ENCODE measurements at places on chromosomes 12 and 14.

- no peak for DNase-seq
These were observed 2.3 kb downstream of the ETV6 start for GRCh38 chr12:11651785-11652184.

DNA sequence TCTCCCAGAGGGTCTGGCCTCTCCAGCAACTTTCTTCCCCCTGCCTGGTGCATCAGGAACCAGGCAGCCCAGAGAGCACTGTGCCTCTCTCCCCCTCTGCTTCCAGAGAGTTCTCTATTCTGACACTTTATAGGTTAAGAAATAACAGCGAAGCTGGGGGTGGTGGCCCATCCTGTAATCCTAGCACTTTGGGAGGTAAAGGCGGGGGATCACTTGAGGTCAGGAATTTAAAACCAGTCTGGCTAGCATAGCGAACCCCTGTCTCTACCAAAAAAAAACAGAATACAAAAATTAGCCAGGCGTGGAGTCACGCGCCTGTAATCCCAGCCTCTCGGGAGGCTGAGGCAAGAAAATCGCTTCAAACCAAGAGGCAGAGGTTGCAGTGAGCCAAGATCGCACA lies 58.3 kb downstream of the ESRRB start:
- no peak for DNase-seq

GRCh38 chr12:125145196-125145595 lies 80.0 kb downstream of the AACS start:
- no peak for DNase-seq

GRCh38 chr12:26195250-26195640 lies at the start of gene SSPN:
SSPN (plus strand) TSS chr12:26195573; CDS start chr12:26195673, 100 bp downstream.
- DNase-seq, result no peak

- no peak for DNase-seq
These were observed 264.2 kb downstream of the ADAMTS20 start for GRCh38 chr12:43287706-43288383.

DNA sequence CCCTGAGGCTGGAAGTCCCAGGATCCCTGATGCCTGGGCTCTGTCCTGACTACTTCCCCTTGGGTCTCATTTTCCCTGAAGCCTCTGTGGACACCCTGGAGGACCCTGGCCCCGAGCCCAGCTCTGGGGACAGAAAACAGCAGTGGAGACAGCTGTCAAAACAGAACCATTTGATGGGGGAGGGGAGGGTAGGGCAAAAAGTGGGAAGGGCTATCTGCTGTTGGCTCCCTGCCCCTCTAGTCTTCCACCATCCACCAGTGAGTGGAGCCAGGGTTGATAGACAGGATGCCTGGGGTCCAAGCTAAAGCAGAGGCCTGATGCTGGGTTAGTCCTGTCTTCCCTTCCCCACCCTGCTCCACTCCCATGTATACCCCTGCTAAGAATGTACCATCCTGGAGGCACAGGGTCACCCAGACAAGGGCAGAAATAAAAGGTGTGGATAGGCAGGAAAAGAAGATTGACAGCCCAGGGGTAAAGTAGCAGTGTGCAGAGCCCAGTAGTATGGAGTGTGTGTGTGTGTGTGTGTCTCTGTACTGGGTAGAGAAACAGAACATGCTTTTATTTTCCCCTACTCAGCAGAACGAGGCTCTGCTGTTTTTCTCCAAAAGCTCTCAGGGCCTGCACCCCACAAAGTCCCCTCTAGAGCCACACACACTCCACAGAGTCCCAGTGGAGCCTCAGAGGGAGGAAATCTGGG lies 9.8 kb downstream of the ZNF385A start:
- DNase-seq, result no peak

GRCh38 chr14:61461808-61462275 lies 140.5 kb downstream of the PRKCH start:
- peak; percentile 51 for DNase-seq

DNA sequence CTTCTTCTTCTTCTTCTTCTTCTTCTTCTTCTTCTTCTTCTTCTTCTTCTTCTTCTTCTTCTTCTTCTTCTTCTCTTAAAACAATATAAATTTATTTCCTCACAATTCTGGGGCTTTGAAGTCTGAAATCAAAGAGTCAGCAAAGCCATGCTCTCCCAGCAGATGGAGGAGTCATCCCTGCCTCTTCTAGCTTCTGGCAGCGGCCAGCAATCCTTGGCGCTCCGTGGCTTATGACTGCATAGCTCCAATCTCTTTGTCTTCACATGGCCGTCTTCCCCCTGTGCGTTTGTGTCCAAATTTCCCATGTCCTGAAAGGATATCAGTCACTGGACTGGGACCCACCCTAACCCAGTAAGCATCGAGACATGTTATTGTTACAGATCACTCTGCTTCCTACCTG lies 22.9 kb downstream of the KCNA1 start:
- DNase-seq, result no peak

DNA sequence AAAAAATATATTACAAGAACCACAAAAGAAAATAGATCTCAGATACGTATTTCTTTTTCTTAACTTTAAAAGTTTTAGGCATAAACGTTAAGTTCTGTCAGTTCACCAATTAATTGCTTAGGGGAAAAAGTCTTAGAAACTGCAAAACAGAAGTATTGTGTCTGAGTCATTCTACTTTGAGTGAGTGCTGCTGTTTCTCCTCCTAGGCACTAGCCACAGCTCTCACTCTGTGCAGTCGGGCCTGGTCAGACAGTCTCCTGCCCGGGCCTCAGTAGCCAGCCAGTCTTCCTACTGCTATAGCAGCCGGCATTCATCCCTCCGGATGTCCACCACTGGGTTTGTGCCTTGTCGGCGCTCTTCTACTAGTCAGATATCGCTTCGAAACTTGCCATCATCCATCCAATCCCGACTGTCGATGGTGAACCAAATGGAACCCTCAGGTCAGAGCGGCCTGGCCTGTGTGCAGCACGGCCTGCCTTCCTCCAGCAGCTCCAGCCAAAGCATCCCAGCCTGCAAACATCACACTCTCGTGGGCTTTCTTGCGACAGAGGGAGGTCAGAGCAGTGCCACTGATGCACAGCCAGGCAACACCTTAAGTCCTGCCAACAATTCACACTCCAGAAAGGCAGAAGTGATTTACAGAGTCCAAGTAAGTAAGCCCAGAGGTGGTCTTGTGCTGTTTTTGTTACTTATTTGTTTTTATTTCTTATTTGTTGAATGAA lies 201.3 kb downstream of the PCNX1 start:
- DNase-seq, result no peak

- no peak for DNase-seq
These were observed 77.1 kb downstream of the B4GALNT3 start for GRCh38 chr12:536751-537245.

DNA sequence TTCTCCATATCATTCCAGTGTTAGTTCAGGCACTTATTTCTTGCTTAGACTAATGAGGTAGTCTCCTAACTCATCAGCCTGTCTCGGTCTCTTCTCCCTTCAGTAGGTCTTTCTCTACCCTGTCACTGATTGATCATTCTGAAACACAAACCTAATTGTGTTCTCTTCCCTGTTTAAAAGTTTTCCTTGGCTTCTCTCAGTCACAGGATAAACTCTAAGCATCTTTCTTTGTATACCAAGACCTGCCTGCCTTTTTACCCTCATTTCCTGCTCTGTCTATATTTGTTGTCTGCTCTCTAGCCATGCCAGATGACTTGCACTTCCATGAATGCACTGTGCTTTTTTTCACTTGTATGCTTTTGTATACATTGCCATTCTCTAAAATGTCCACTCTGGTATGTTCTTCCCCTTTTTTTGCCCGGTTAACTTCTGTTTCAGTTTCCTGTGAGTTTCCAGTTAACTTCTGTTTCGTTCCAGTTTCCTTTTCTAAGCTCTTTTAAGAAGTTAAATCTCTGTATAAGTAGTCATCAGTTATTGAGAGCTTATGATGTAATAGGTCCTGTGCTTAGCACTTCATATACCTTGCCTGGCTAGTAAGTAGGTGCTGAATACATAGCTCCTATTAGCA lies 12.8 kb downstream of the DIP2B start:
- no peak for DNase-seq

DNA sequence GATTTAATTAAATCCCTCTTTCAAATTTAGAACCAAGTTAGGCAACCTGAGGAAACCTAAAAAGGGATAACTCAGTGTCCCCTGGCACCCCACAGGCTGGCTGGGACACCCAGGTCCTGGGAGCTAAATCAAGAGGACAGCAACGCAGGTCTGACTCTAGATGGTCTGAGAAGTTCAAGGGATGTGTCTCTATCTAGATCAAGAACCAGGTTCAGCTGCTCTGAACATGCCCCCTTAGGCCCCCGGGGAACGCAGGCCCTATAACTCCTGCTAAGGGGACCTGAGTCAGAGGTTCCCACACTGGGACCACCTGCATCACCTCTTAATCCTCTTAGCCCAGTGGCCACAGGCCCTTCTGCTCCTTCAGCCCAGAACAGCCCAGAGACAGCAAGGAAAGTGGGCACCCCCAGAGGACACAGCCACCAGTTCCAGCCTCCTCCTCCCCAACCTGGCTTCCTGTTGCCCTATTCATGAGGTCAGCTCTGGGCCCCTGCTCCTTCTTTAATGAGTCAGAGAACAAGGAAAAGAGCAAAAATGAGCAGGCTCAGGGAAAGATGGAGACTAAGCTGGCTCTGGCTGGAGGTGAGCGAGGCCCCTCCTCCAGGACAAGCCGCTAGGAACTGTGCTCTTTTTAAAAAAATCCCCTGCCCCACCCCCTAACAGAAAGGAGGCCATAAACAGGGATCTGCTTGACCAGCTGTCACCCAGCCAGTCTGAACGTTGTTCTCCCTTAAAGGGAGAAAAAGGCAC lies 10.8 kb downstream of the PITPNM2 start:
- DNase-seq, result no peak

GRCh38 chr12:23621900-23622299 lies 327.6 kb downstream of the SOX5 start:
- DNase-seq, result no peak

DNA sequence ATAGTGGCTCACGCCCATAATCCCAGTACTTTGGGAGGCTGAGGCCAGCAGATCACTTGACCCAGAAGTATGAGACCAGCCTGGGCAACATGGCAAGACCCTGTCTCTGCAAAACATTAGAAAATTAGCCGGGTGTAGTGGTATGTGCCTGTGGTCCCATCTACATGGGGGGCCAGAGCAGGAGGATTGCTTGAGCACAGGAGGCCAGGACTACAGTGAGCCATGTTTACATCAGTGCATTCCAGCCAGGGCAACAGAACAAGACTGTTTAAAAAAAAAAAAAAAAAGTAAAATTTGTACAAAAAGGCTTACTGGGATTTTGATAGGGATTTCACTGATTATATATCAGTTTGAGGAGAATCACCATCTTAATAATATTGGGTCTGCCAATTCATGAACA lies 7.8 kb downstream of the HCFC2 start:
- DNase-seq, result no peak

DNA sequence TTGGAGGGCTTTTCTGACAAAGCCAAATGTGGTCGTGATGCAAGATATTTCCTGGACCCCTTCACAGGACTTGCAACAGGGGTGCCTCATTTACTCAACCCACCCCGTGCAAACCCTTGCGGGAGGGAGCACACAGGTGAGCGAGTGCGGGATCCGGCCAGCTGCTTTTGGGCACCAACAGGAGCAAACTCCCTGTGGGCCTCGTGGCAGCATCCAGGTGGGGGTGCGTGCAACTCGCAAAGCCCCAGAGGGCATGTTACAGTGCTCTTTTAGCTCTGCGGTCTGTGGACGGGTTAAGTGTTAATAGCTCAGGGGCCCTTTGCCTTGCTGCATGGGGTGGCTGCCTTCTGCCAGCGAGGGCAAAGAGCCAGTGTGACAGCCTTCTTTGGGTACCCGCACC lies 707.6 kb upstream of the MDGA2 start:
- DNase-seq, result no peak

GRCh38 chr12:56220611-56221231 lies 1.0 kb downstream of the RNF41 start:
- no peak for DNase-seq

DNA sequence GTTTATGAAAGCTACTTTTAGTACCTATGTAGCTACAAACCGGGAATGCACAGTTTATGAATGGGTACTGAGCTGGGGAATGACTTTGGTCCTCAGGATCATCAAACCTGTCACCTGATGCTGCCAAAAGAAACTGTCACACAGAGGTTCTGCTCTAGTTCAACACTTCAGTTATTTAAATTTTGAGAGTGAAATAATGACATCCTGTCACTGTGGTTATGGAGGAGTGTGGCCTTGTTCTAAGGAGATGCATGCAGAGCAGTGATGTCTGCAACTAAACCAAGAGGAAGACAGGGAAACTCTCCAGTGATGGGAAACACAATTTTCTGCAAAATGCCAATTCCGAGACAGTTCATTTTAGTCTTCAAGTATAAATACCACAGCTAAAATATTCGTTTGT lies 4.8 kb upstream of the AEBP2 start:
- no peak for DNase-seq

- no peak for DNase-seq
These were observed 26.8 kb upstream of the CDKL1 start for GRCh38 chr14:50423529-50423928.

DNA sequence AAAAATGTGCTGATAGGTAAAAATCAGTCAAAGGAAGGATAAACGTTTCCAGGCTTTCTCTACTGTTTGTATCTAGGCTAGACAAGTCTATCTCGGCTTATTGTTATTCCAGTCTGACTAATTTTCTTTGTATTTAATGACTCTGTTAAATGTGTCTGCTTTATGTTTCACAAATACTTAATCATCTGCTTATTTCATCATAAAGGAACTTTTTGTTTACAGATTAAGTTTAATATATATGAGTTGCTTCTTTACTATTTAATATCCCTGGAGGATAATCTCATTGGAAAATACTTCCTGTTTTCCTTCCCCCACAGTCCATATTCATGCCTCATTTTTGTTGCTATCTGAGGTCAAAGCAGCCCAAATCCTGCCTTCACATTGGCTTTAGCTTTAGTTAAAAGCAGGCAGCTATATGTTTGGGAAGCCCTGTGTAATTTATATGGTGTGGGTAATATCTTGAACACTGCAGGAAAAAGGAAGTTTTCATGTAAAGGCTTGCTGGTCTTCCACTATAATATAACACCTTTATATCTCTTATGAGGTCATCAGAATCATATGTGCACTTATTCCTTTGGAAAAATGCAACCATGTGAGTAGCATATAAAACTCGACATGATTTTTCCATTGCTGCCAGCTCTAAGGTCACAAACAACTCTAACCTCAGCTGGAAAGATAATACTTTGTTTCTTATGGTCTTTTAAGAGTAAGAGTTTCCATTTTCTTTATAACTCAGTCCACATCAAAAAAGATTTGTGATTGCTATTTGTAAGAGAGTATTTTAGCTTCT lies 76.8 kb downstream of the ALX1 start:
- no peak for DNase-seq

DNA sequence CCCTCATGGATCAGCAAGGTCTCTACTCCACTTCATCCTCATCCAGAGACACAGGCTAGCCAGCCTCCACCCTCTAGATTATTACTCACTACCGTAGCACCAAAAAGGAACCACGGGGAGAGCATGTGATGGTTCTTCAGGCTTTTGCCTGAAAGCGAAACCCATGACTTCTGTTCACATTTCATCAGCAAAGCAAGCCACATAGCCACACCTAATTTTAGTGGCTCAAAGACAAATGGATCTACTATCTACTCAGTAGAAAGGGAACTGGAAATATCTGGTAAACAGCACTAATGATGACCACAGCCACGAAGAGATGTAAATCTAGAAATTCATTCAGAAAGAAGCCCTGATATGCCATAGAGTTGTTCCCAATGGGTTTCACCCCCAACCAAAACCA lies 51.4 kb downstream of the VCPKMT start:
- peak; percentile 79 for DNase-seq

GRCh38 chr14:53386362-53386761 lies 233.2 kb upstream of the DDHD1 start:
- DNase-seq, result no peak

- peak; percentile 46 for DNase-seq
These were observed 28.8 kb downstream of the SPRING1 start for GRCh38 chr12:116708826-116709756.

- peak; percentile 16 for DNase-seq
These were observed at the start of gene SLC7A8 for GRCh38 chr14:23183479-23183878. SLC7A8 (minus strand) TSS chr14:23183660; CDS start chr14:23182914, 746 bp downstream.

- DNase-seq, result no peak
These were observed 9.5 kb upstream of the MEG3 start for GRCh38 chr14:100816286-100816949.

All from stimulated activated CD4-positive, alpha-beta T cell treated with anti-CD3 and anti-CD28 coated beads, Interleukin-4, amount 100 ng/mL, for 24 hours (primary cell).